ENCODE measurements at places on chromosomes 12 and 14.

DNA sequence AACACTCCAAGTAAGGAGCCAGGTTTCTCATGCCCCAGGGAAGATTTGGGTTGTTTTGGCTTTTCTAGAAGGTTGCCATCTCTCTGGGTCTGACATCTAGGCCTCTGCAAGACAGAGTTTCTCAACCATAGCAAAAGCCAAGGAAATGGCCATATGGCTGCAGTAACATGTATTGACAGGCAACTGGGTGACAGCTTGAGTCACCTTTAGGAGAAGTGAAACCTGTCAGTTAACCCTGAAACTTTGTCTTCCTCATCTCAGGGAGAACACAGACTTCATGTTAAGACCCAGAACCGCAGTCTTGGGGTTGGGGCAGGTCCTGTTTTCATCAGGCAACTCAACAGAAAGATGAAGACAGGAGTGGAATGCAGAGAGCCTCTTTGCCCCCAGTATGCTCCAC is 46.0 kb upstream of the PLBD1 start:
- no peak for DNase-seq

DNA sequence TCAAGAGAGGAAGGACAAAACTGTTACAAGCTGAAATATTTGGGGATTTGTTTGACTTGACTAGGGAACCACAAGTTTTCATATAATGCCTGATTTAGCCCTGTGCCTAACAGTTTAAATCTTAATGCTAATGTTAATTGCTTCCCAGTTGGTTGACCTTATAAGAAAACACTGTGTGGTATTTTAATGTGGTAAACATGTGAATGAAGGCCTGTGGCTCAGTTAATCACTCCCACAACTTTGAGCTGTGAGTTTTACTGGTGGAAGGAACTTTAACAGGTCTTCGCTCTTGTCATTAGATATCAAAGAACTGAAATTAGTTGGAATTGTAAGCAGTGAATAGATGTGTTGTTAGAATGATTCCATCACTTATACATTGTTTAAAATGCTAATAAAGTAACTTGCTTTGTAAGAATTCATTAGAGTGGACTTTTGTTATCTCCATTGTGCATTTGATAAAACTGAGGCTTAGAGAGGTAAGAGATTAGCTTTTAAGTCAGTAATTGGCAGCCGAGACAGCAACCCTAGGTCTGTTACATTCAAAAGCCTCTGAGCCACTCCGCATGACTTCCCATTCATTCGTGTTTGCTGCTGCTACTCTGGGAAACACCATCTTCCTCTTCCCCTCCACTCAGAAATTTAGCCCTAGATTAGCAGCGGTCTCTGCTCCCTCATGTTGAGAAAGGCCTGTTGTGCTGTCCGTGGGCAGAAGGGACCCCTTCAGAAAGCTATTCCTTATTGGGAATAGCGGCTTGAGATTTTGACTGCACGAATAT is 1.0 kb upstream of the TBK1 start:
- peak; percentile 27 for DNase-seq

DNA sequence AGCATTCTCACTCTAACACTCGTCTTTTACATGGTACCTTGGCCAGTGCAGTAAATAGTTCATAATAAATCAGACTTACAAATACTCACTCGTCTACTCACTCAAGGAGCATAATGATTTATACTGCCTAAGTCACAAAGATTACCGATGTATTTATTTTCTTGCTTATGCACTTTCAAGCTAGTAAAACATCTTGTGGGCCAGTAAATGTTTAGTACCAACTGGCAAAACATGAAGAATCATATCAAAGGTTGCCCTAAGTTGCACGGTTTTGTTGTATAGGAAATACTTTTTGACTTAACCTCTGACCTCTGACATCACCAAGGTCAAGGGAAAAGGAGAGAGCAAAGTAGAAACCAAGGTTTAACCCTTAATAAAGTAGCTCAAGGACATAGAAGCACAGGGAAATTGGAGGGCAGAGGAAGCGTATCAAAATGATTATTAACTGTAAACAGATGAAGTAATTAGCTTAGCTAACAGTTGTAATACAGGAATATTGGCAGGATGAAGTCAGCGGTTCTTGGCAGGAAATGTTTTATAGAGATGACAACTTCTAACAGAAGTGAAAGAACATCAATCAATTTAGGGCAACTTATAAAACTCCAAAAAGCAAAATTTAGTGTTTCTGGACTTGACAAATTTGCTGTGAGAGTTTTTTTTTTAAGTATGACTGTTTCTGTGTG is 131.9 kb downstream of the HMGA2 start:
- DNase-seq: no peak

GRCh38 chr12:15858353-15858752 is 23.8 kb upstream of the STRAP start:
- DNase-seq: no peak

DNA sequence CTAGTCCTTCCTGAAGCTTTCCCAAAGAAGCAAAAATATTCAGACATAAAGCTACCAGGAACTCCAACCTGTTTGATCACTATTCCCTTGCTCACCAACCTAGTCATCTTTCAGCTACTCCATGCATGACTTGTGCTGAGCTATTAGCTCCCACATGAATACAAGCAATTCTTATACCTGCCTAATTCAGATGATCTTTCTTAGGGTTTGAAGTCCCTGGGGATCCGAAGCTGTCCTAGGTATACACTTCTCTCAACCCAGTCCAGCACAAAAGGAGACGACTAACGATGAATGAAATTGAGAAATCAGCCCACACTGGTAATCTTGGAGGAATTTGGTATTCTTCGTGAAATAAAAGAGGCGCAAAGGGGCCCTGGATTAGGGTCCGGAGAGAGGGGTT is 631 bp upstream of the PTGR2 start:
- DNase-seq: no peak

DNA sequence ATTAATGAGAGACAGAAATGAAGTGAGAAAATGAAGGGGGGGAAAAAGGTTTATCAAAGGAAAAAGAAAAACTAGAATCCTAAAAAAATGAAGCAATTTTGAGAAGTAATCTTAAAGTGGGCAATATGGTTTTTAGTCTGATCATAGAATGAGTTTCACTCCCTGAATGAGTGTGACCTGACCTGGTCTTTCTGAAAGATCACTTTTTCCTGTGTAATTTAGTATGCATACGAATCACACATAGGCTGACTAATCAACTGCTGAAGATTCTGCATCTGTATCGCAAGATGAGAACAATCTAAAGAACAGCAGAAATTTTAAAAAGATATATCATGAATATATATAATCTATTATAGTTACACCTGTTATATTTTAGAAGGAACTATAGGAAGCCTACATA is 11.3 kb downstream of the GNPTAB start:
- no peak for DNase-seq

DNA sequence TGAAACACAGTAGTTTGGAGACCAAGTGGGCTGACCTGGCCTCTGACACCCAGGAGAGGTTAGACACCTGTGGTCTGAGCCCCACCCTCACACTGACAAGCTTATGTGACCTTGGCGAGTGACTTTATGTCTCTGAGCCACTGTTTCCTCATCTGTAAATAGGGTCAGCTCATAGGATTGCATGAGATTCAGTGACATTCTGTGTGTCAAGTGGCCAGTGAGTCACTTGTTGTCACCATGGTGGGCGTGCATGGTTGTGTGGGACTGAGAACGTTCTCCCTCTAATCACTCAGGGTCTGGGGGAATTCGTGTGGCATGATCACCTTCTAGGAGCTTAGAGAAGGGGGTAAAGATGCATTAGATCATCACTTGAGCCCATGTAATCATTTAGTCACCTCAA is 146.4 kb downstream of the PHETA1 start:
- DNase-seq: no peak

GRCh38 chr12:113392988-113393579 is 10.6 kb downstream of the SDS start:
- no peak for DNase-seq

- DNase-seq: no peak
Measured at GRCh38 chr14:32134448-32135097, 57.5 kb downstream of the ARHGAP5 start.

GRCh38 chr12:116390401-116391335 is 113.2 kb upstream of the MED13L start:
- DNase-seq: no peak

DNA sequence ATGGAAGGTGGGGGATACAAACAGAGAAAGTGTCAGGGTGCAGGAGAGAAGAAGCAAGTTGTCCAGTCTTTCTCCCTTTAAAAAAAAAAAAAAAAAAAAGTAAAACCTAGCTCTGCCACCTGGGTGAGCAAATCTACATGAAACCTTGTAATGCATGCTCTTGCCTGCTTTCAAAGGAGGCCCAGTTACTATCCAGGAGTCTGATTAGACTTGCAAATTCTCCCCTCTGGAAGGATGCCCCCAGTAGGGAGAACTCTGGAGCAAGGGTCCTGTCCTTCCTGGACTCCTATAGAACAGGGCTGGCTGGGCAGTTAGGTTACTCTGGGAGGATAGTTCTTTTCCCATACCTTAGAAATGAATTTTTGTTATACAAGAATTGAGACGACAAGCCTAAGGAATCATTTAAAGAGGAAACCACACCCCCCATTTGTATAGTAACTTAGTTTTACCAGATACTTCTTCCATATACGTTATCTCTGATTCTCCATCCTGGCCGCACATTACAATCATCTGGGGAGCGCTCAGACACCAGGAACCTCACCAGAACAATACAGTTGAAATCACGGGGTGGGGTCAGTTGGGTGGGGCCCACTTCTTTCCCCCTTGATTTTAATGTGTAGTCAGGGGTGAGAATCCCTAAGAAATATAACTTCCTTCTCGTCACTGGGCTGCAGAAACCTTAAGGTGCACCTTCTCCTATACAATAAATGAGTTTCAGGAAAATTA is 30.5 kb downstream of the RAB35 start:
- no peak for DNase-seq

GRCh38 chr12:71282020-71282419 is 124.2 kb upstream of the TSPAN8 start:
- no peak for DNase-seq

DNA sequence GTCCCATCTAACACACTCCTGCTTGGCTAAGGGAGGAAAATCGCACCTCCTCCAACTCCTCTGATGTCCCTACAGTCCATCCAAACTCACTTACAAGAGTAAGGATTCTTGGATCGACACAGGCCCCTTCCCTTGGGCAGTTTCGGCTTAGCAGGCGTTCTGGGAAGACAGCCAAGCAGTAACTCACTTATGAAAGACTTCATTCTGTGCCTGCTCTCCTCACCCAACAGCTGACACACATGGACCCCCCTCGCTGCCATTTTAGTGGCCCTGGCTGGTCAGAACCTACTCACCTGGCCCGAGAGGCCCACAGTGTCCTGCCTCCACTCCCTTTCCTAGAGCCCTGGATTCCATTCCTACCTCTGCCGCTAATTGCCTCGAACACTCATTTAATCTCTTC is 52.3 kb upstream of the BCL2L14 start:
- DNase-seq: peak; percentile 47

- no peak for DNase-seq
Measured at GRCh38 chr12:63862969-63863230, 18.4 kb downstream of the SRGAP1 start.

GRCh38 chr14:70121521-70121920 is 67.2 kb downstream of the SLC8A3 start:
- DNase-seq: no peak

DNA sequence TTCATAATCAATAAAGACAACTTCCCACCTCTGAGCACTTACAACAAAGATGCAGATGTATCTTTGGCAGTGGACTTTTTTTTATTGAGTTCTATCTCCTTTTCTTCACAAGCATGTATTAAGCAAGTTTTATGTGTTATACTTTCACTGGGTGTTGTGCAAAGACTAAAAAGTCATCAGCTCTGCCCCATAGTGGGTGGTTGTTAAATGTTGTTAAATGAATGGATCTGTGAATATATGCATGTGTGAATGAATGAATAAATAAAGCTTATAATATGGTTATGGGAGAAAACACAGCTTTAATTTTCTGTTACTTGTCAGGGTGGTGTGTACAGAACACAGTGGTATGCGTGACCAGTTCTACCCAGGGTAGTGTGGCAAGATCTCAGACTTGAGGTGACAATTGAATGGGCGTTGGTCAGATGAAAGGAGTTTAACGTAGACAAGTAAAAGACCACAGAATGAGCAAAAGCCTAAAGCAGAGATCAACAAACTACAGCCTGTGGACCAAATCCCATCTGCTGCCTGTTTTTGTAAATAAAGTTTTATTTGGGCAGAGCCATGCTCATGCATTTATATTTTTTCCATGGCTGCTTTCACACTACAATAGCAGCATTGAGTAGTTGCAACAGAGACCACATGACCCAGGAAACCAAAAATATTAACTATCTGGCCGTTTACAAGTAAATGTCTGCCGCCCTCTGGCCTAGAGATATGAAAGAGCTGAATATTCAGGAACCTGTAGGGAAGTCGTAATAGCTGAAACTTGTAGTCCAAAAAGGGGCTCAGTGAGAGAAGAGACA is 207.4 kb upstream of the EEA1 start:
- DNase-seq: no peak

DNA sequence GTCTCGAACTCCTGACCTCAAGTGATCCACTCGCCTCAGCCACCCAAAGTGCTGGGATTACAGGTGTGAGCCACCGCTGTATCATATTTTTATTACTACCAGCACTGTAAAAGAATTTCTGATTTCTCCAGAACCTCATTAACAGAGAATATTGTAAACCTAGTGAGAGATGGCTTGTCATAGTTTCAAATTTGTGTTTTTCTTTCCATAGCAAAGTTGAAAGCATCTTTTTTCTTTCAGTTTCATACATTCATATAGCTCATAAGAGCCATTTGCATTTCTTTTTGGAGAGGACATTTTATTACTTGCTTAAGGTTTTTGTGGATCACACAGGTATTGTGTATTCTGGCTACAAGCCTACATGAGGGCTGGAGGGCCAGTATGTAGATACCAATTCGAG is 58.0 kb downstream of the MIS18BP1 start:
- DNase-seq: no peak

DNA sequence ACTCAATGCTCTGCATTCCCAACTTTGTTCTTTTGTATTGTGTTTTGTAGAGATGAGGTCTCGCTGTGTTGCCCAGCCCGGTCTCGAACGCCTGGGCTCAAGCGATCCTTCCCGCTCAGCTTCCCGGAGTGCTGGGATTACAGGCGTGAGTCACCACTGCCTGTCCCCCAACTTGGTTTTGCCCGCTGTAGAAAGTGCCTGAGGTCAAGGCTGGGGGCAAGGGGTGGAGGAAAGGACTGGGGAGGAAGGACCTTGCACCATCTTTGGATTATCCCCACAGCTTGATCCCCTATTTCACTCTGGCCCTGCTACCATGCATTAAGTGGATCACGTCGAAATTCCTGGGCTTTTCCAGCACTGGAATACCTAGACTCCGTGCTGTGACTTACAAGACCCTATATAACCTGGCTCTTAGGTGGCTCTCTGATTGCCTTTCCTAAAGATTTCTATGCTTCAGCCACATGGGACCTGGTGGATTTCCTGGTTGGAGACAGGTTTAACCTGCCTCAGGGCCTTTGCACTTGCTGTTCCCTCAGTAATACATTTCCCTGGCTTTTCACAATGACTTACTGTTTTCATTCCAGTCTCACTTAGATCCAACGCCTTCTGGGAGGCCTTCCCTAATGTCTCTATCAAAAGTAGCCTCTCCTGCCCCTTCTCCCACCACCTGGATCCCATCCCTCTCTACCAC is 608 bp upstream of the PIANP start:
- DNase-seq: no peak

GRCh38 chr12:131850856-131851559 is 22.8 kb downstream of the MMP17 start:
- no peak for DNase-seq

All from hippocampal formation (tissue), 2 donors.